ENCODE measurements at places on chromosomes 3 and 15.

DNA sequence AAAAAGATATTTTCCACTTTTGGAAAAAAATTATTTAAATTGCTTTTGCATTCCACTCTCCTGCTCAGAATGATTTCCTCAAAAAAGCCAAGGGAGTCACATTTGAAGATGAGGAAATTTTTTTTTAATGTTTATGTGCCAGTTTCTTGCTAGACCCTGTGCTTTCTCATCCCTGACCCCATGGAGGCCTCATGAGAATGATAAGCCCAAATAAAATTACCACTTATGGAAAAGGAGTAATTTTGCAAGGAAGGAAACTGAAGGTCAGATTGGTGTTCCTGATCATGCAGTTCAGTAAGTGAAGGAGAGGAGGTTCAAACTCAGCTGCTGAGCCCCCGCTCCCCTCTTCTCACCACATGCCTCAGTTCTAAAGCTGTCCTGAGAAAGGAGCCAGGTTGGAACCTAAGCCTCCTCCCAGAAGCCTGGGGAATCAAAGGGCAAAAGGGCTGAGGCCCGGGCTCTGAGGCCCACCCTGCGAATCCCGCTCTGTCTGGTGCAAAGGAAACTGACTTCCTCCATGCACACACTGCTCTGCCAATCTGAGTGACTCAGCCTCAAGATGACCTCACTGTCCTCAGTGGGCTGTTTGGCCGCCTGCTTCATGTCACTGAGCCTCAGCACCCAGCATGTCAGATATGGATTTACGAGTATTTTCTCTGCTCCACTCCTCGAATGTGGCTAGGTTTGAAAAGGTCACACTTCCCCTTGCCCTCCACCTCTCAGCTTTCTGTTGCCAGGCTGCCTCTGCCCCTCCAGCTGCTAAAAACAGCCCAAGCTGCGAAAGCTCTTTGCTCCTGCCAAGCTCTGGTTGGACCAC lies 56.9 kb upstream of the FLNB start:
- no peak for DNase-seq

GRCh38 chr15:31472636-31473384 lies 146.2 kb downstream of the KLF13 start:
- no peak for DNase-seq

- DNase-seq: no peak
These were observed 274.2 kb downstream of the LRTM1 start for GRCh38 chr3:54653456-54654195.

DNA sequence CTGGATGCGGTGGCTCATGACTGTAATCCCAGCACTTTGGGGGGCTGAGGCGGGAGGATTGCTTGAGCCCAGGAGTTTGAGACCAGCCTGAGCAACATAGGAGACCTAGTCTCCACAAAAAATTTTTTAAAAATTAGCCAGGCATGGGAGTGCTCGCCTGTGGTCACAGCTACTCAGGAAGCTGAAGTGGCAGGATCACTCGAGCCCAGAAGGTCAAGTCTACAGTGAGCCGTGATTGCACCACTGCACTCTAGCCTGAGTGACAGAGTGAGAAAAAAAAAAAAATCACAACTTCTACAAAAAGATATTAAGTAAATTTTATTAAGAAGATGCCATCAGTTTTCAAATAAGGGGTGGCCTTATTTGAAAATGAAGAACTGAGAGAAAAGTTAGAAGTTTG lies 11.9 kb upstream of the PLA2G4D start:
- no peak for DNase-seq

GRCh38 chr15:89090791-89091626 lies 2.8 kb downstream of the ABHD2 start:
- DNase-seq: peak; percentile 27

DNA sequence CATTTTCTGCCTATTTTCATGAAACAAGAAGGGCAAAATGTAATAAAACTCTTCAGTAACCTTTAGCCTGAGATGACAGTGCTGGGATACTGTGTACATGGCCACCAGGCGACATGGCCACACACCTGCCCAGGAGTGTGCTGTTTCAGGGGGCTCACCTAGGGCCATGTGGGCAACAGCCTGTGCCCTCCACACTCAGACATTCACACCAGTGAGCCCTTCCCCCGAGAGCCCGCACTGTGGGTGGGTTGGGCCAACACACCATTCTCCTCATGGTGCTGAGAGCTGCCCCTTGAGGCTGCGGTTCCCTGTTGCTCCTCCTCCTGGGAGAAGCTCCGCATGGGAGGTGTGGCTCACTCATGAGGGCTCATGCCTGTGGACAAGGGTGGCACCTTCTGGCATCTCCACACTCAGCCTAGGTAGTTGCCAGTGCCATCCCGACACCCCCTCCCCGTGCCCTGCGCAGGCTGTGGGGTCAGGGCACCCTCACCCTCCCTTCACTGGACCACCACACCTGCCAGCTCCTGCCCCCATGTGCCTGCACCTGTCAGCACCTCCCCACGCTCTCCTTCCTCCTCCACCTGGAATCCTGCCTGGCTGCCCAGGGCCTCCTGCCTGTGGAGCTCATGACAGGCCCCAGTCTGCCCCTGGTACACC lies 19.7 kb downstream of the OCA2 start:
- no peak for DNase-seq

GRCh38 chr3:165336786-165337185 lies 140.6 kb upstream of the SLITRK3 start:
- no peak for DNase-seq

- no peak for DNase-seq
These were observed 215.2 kb downstream of the PCCB start for GRCh38 chr3:136465296-136465695.

DNA sequence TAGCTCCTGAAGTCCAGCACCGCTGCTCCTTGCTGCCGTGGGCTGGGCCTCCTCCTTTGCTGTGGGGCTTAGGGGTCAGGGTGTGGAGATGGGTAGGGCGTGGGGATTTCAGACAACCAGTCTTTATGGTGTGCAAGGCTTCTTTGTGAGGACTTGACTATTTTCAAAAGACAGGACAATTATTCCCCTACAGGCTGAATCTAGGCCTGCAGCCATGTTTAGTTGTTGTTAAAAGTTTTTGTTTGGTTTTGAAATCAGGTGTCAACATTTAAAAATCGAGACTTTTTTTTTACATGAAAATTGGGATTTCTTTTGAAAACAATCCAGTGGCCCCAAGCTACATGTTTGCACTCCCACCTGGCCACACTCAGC lies 10.6 kb downstream of the RPL32 start:
- no peak for DNase-seq

Measured in stimulated activated CD4-positive, alpha-beta T cell treated with anti-CD3 and anti-CD28 coated beads, Interleukin-15, amount 100 ng/mL, for 1 hour (primary cell).